Substantia nigra (tissue), 51 donors: ENCODE measurements at places on chromosomes 11 and 22.

GRCh38 chr22:39955675-39956074 lies 4.5 kb upstream of the TMA7B start:
- no peak for DNase-seq

DNA sequence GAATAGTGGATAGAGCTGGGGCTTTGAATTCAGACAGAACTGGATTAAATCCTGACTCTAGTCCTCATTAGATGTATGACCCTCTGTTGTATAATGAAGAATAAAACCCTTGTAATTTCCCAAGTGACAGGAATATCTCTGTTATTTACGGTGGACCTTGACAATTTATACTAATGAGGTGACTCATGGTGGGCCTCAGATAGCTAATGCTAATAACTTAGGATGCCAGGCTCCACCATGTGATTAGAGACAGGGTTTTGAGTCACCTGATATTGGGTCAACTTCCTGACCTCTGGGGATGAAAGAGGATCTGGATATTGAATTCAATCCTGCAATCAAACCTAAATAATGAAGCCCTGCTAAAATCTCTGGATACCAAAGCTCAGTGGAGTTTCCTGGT lies 33.6 kb downstream of the OSBP start:
- no peak for DNase-seq

DNA sequence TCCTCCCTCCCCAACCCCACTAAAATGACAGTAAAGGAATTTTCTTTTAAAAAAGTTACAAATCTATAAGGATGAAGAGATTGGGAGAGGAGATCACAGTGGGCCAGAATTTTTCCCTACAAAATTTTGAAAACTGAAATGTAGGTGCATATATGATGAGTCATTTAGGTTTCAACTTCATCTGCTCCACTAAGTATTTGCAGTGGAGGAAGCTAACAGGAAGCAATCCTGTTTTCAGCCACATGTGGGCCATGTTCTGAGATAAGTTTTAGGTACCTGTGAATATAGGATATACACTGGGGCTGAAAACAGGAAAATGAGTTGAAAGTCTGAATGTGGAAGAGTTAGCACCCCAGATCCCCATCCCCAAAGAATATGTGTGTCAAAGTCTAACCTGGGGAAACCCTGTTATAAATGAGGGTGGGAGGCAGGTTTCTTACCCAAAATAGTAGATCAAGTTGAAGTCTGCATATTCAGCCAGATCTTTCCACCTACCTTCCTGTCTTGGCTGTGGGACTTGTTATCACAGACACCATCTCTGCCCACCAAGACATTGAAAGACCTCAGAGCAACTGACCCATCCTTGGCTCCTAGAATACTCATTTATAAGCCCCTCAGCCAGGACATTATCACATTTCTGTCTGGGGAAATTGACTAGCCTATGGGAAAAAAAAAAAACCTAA lies 87.3 kb downstream of the PACS1 start:
- no peak for DNase-seq

GRCh38 chr11:12459865-12460444 lies 82.6 kb downstream of the PARVA start:
- no peak for DNase-seq
